ENCODE measurements at places on chromosomes 2 and 18. TPM values are rescaled to one million over a fixed set of nuclear protein-coding genes. Genes with fewer than 3 reads are reported as not detected.

GRCh38 chr2:199258291-199258690 lies 199.4 kb downstream of the SATB2 start:
- no peak for DNase-seq
- H3K27ac ChIP-seq = no peak overlapping the region
- H3K27me3 ChIP-seq = no peaks in the 10 kb centered on the region
- no peak overlapping the region for H3K4me3 ChIP-seq
- H3K36me3 ChIP-seq = no peaks in the 10 kb centered on the region

Gene CHRNA1
- total RNA-seq = not detected

DNA sequence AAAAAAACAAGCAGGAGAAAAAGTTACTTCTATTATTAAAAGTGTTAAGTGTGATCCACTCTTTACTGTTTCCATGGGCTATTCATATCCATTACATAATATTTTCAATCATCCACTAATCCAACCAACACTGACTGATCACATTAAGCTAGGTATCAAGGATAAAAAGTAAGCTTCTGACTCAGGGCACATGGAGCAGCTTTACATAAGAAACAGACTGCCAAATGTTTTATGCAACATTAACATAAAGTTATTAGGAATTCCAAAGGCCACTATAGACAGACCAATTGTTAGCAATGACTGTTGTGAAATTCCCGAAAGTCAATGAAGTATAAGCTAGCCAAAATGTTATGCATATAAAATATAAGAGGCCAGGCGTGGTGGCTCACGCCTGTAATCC lies 277.6 kb downstream of the ZEB2 start:
- no peak for DNase-seq
- no peak overlapping the region for H3K4me3 ChIP-seq
- H3K4me1 ChIP-seq = peaks cover 19% of the 10 kb centered on the region

- no peaks in the 10 kb centered on the region for H3K4me1 ChIP-seq
- no peak for DNase-seq
- H3K36me3 ChIP-seq = no peaks in the 10 kb centered on the region
- H3K27ac ChIP-seq = no peak overlapping the region
Measured at GRCh38 chr2:226002438-226002837, 602.9 kb downstream of the NYAP2 start.

Gene ETAA1
- 23.4 TPM for total RNA-seq

- H3K27me3 ChIP-seq = no peaks in the 10 kb centered on the region
- H3K4me3 ChIP-seq = no peak overlapping the region
- no peak for DNase-seq
- no peaks in the 10 kb centered on the region for H3K4me1 ChIP-seq
- H3K36me3 ChIP-seq = no peaks in the 10 kb centered on the region
Measured at GRCh38 chr2:705971-706511, 28.8 kb upstream of the TMEM18 start.

DNA sequence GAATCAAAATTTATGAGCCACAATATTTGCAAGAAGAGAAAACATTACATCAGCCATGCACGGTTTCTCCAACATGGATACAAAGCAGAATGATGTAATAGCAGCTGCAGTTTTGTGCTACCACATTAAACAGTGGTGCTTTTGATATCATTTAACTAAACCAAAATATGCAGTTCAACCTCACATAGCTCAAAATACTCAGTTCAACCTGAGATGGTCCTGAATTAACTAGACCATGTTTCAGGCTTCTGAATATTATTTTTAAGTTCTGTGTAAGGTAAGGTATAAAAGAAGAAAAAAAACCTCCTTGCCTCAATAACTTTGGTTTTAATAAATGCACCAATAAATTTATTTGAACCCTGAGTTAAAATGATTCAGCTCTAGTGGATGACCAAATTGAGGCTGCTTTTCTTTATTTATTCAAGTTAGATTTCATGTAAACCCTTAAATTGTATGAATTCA lies 18.8 kb upstream of the TSPYL6 start:
- H3K4me3 ChIP-seq = no peak overlapping the region
- H3K36me3 ChIP-seq = no peaks in the 10 kb centered on the region
- no peak overlapping the region for H3K27ac ChIP-seq
- no peaks in the 10 kb centered on the region for H3K4me1 ChIP-seq
- DNase-seq = no peak
- no peaks in the 10 kb centered on the region for H3K27me3 ChIP-seq

DNA sequence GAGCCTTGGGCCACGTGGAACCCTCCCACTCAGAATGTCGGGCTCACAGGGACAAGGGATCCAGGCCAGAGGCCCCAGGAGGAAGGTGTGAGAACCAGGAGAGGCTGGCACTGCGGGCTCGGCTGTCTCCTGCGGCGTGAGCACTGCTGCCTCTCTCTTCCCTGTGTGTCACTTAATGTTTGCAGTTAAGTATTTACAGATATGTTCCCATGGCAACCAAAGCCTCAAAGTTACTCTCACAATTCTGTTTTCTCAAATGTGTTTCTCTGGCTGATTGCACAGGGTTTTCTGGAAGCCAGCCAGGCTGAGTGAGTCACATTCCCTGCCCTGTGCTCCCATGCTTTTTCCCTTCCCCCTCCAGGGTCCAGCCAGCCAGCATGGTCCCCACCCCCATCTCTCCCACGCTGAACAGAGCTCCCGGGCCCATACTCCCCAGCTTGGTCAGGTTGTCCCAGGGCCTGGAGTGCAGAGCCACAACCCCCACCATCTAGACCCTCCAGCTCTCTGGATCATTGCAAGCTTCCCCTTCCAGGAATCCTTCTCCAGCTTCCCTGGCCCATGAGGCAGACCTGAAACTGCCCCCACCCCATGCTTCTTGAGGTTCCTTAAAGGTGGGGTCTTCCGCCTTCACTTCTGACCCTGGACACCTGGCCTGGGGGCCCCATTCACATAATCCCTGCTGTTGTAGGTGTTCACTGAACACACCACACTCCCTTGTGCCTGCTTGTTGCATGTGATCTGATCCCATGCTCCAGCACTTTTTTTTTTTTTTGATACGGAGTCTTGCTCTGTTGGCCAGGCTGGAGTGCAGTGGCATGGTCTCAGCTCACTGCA lies 265.9 kb downstream of the CELF4 start:
- no peak overlapping the region for H3K4me3 ChIP-seq
- no peaks in the 10 kb centered on the region for H3K36me3 ChIP-seq
- peaks cover 11% of the 10 kb centered on the region for H3K4me1 ChIP-seq
- DNase-seq = peak; percentile 96

Gene IL37
- total RNA-seq = not detected

GRCh38 chr2:96180521-96180920 lies 28.1 kb downstream of the STARD7 start:
- peaks cover 15% of the 10 kb centered on the region for H3K36me3 ChIP-seq
- no peaks in the 10 kb centered on the region for H3K27me3 ChIP-seq
- DNase-seq = no peak
- no peak overlapping the region for H3K27ac ChIP-seq

Gene PTPRN
- 1.9 TPM for total RNA-seq

Gene MC5R
- total RNA-seq = not detected

DNA sequence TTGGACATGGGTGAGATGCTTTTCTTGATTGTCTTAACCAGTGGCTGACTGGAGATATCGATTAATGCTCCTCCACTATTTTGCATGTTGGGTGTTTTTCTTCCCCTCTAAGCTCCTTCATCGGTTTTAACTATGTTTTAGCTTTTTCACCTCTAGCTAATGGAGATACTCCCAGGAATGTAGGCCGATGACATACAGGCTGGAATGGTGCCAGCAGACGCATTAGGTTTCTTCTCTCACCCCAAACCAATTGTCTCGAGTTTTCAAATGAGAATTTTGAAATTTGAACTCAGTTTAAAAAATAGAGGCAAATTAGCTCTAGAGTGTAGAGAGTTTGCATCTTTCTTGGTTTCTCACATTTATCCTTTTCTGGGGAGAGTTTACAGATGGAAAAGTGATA lies 247.6 kb downstream of the RPRM start:
- H3K4me3 ChIP-seq = no peak overlapping the region
- no peak overlapping the region for H3K27ac ChIP-seq
- no peaks in the 10 kb centered on the region for H3K4me1 ChIP-seq
- H3K36me3 ChIP-seq = no peaks in the 10 kb centered on the region
- no peak for DNase-seq

DNA sequence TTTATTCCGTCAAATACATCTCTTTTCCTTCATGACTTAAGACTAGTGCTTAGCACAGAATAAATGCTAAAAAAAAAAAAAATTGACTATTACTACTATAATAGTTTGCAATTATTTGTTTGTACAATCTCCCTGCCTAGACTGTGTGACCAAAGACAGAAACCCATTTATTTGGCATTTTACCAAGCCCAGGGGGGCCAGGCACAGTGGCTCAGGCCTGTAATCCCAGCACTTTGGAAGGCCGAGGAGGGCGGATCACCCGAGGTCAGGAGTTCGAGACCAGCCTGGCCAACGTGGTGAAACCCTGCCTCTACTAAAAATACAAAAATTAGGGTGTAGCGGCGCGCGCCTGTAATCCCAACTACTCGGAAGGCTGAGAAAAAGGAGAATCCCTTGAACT lies 1.4 kb downstream of the ASB3 start:
- H3K4me1 ChIP-seq = peaks cover 29% of the 10 kb centered on the region
- no peaks in the 10 kb centered on the region for H3K27me3 ChIP-seq
- no peak overlapping the region for H3K27ac ChIP-seq
- DNase-seq = no peak

DNA sequence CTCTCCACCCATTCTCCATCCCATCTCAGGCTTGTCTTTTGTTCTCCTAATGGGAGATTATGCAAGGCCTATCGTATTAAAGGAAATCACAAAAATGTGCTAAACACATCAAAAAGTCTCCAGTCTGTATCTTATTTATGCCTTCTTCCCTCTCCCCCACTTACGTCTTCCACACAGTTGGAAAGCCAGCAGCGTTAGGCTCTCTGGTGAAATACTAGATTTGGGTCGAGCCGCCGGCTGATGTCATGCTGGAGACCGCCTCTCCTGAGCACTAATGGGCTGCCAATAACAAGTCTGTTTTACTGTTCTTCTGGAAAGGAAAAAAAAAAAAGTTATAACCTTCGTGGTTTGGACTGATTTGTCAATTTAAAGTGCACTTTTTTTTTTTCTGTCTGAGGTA lies 182.7 kb upstream of the SIX2 start:
- no peak overlapping the region for H3K27ac ChIP-seq
- H3K4me1 ChIP-seq = no peaks in the 10 kb centered on the region

GRCh38 chr2:160199683-160200389 lies at the start of gene ITGB6:
Gene ITGB6 (minus strand): TSS chr2:160200272. CDS start chr2:160200063, 209 bp downstream.
- no peaks in the 10 kb centered on the region for H3K27me3 ChIP-seq
- no peaks in the 10 kb centered on the region for H3K36me3 ChIP-seq
- H3K4me3 ChIP-seq = peak within 1 kb of the TSS; percentile 25

DNA sequence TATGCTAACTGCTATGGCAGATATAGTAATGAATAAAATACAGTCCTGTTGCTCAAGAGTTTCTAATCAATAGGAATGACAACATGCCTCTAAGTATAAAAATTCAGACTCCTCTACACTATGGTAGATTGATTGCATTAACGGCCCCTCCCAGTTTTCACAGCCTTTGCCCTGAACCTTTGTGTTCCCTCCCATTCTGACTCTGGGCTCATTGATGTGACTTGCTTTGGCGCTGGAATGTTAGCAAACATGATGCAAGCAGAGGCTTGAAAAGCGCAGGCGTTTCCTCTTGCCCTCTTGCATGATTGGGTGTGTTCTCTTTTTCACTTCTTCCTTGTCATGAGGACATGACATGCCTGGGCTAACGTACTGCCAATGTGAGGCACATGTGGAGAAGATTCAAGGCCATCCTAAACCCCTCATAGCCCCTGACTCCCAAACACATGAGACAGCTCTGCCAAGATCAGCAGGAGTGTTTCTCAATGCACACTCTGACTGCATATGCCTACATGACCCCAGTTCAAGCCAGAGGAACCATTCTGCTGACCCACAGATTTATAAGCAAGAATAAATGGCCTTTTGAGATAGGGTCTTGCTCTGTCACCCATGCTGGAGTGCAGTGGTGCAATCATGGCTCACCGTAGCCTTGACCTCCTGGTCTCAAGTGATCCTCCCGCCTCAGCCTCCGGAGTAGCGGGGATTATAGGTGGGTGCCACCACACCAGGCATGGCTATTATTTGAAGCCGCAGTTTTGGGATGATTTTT lies 49.7 kb upstream of the CD28 start:
- H3K4me1 ChIP-seq = no peaks in the 10 kb centered on the region
- H3K36me3 ChIP-seq = no peaks in the 10 kb centered on the region
- no peak overlapping the region for H3K27ac ChIP-seq
- no peak overlapping the region for H3K4me3 ChIP-seq
- peak; percentile 18 for DNase-seq
- no peaks in the 10 kb centered on the region for H3K27me3 ChIP-seq

Gene MYOM1
- total RNA-seq = 3.0 TPM

GRCh38 chr2:42040643-42041278 lies 7.1 kb upstream of the PKDCC start:
- no peak for DNase-seq

DNA sequence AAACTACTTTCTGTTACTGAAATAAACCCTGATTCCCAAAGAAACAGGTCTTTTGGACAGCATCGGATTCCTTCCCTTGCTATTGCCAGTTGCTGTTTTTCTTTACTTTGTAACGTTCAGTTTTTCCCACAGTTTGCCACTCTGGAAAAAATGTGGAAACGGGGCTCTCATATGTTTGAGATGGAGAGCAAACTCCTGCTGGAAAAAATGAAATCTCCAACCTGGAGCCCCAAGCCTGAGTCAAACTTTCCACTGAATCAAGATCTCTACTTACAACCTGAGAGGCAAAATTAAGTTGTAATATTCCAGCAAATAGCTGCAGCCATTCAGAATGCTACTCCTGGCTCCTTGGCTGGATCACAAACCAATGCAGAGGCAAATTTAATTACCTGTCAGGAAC lies 270.7 kb downstream of the SRBD1 start:
- no peaks in the 10 kb centered on the region for H3K4me1 ChIP-seq
- H3K36me3 ChIP-seq = no peaks in the 10 kb centered on the region
- no peak for DNase-seq

Gene SAG
- total RNA-seq = not detected

Gene MYO7B
- not detected for total RNA-seq

GRCh38 chr2:163751696-163752095 lies 15.9 kb upstream of the FIGN start:
- no peaks in the 10 kb centered on the region for H3K27me3 ChIP-seq
- H3K4me3 ChIP-seq = no peak overlapping the region
- no peak overlapping the region for H3K27ac ChIP-seq

Data from thyroid gland (tissue), 4 donors.